HEK293T (cell line): ENCODE measurements at places on chromosomes 6 and 20.

GRCh38 chr6:6803180-6803977, 214.9 kb downstream of the LY86 start:
- DNase-seq, result no peak

GRCh38 chr20:19769507-19769906, 11.4 kb downstream of the RIN2 start:
- no peak for DNase-seq

DNA sequence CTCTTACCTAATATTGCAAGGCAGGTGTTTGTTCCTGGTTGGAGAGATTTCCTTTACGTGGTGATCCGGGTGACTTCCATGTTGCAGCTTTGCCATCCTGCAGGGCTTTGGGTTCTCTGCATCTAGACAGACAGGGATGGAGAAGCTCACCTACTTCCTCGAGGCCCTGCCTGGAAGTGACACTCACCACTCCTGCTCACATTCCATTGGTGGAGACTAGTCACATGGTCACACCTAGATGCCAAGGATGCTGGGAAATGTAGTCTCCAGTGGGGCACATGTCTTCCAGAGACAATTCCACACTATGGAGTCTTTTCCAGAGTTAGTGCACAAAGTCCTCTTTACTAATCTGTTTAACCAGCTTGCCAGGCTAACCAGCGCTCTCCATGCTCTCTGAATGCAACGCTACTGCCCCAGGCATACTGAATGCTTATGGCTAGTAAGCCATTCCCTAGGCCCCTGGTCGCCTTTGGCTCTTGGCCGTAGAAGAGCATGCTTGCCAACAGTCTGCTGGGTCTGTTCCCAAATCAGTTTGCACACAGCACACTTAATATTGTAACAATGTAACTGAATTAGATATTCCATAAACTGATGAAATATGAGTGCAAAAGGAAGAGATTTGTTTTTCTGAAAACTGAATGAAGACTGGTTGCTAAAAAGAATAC, 6.7 kb upstream of the KCNK15 start:
- DNase-seq, result peak; percentile 89

GRCh38 chr6:142698751-142699150, 246.2 kb downstream of the HIVEP2 start:
- peak; percentile 44 for DNase-seq

GRCh38 chr6:108251252-108251651, 9.6 kb downstream of the SNX3 start:
- DNase-seq, result no peak

- DNase-seq, result peak; percentile 87
Measured at GRCh38 chr20:675453-676314, at the start of gene SCRT2. Gene SCRT2, minus strand, starts transcription at chr20:675802. Its CDS starts 201 bp downstream, at chr20:675601.

GRCh38 chr6:145836170-145836569, 21.6 kb upstream of the FBXO30 start:
- DNase-seq, result no peak

DNA sequence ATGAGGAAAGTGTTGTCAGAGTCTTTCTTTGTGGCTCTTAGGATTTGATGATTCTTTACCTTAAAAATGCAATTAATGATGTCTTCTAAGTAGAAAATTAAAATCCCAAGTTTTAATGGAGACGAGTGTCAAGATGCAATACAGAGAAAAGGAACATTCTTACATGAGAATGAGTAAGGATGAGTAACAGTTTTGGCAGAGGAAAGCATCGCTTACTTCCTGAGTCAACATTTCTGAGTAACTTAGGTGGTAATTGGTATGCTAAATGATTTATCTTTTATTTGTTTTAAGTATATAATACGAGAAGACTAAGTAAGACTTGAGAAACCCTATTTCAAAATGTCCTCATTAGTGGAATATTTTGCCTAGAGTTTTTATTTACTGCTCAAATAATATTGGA, 101.3 kb downstream of the RTN4IP1 start:
- DNase-seq, result no peak

DNA sequence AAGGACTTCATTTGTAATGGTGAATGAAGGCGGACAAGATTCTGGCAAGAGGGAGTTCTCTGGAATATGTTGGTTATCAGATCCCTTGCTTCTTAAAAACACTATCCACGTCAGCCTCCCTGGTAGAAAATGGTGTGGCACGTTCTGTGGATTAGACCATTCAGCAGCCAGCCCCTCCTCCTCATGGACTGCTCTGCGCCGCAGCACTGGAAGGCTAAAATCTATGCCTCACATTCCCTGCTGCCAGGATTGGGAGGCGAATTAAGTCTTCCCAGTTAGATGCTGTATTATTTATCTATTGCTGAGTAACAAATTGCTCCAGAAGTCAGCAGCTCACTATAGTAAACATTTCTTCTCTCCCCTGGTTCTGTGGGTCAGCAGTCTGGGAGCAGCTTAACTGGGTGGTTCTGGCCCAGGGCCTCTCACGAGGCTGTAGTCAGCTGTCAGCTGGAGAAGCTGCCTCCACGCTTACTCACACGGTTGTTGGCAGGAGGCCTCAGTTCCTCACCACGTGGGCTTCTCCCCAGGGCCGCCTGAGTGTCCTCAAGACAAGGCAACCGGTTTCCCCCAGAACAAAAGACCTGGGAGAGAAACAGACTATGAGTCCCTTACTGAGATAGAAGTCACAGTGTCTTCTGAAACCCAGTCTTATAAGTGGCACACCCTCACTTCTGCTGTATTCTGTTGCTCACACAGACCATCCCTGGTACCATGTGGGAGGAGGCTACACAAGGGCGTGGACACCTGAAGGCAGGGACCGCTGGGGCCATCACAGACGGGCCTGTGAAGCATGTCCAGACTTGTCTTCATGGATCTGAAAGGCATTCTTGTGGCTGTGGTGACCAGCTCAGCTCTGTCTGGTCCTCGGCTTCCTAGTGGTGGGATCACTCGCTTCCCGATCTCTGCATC, 101.0 kb downstream of the NRN1 start:
- no peak for DNase-seq

DNA sequence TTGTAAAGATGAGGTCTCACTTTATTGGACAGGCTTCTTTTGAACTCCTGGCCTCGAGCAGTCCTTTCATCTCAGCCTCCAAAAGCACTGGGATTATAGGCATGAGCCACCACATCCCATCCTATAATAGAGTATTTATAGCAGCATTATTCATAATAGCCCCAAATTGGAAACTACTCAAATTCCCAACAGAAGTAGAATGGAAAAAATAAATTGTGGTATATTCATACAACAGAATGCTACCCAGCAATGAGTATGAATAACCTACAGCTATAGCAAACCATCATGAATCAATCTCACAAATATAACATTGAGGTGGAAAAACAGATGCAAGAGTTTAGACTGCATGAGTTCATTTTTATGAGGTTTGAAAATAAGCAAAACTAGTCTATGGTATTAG, 84.8 kb upstream of the BTBD3 start:
- no peak for DNase-seq

- DNase-seq, result no peak
Measured at GRCh38 chr6:135270676-135271536, 89.8 kb downstream of the MYB start.

- DNase-seq, result peak; percentile 33
Measured at GRCh38 chr20:63782051-63782471, 42.5 kb downstream of the SLC2A4RG start.

- no peak for DNase-seq
Measured at GRCh38 chr6:22017766-22018165, 279.1 kb downstream of the PRL start.

DNA sequence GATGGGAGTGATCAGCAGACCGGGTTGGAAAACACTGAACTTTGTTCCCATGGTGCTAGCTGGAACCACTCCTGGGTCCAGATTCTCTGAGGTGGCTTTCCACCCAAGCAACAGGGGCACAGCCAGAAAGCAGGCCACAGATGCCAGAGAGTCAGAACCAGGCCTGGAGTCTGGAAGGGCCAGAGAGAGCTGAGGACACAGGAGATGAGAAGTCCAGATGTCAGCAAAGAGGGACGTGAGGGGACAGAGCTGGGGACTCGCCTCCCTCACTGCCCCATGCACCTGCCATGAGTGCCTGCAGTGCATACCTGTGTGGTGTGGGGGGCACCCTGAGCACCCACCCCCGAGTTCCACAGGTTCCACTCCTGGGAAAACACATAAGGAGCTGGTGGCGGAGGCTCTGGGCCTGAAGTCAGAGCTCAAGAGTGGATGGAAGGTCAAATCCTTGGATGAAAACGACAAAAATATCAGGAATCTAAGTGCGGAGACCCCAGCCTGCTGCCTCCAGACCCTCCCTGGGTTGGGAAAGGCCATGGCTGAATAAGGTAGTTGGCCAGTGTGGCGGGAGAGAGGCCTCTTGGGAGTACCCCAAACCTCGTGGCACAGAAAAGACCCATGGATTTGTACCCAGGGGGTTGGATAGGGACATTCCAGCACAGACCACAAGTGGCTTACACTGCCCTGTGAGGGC, 224.2 kb downstream of the SYNDIG1 start:
- no peak for DNase-seq

DNA sequence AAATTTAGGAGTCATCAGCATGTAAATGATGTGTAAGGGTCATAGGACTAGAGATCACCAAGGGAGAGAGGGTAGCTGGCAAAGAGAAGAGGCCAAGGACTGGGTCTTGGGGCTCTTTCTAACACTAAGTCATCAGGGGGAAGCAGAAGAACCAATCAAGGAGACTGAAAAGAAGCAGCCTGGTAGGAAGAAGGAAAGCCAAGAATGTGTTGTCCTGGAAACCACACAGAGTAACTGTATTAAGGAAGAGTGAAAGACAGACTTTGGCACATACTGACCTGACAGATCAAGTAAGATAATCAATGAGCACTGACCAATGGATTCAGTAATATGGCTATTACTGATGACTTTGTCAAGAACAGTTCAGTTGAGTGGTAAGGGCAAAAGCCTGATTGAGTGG, 42.3 kb upstream of the LAMA4 start:
- no peak for DNase-seq

- no peak for DNase-seq
Measured at GRCh38 chr6:145544041-145544440, 191.3 kb downstream of the EPM2A start.

DNA sequence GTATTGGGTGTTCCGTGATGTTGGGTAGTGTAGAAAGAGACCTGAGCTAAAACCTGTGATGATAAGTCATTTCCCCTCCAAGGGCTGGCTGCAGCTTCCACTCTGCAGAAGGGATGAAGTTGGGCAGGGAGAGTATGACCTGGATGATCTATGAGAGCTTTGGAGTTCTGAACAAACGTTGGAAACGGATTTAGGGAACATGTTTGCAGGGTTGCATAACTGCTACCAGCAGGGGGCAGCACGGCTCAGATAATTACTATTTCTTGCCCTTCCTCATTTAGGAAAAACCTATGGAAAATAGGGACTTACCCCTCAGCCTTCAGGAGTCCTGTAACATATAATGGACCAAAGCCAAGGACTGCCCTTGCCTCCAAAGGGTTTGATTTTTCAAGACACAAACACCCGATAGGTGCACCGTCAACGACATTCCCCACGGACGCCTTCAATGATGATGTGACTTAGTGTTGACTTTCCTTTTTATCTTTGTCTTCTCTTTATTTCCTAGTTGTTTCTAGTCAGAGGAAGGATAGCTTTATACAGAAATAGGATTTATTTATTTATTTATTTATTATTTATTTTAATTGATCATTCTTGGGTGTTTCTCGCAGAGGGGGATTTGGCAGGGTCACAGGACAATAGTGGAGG, 164.9 kb upstream of the SASH1 start:
- peak; percentile 59 for DNase-seq

DNA sequence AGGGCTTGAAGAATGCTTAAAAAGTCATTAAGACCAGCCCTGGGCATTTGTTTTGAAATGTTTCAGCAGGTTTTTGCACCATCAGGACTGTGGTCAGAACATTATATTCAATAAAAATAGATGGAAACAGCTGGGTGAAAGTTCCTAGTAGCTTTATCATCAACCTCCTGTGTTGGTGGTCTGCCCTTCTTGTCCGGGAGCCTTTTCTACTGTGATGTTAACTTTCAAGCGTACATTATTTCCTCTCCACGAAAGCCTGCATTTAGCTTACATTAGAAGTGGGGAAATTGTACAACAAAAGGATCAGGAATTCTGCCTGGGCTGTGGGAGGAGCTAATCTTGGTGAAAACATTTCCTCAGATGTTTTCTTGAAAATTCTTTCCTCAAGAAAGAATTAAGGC, 71.1 kb downstream of the LAMA4 start:
- DNase-seq, result no peak

GRCh38 chr20:13756551-13756950, 28.2 kb downstream of the ESF1 start:
- DNase-seq, result no peak

DNA sequence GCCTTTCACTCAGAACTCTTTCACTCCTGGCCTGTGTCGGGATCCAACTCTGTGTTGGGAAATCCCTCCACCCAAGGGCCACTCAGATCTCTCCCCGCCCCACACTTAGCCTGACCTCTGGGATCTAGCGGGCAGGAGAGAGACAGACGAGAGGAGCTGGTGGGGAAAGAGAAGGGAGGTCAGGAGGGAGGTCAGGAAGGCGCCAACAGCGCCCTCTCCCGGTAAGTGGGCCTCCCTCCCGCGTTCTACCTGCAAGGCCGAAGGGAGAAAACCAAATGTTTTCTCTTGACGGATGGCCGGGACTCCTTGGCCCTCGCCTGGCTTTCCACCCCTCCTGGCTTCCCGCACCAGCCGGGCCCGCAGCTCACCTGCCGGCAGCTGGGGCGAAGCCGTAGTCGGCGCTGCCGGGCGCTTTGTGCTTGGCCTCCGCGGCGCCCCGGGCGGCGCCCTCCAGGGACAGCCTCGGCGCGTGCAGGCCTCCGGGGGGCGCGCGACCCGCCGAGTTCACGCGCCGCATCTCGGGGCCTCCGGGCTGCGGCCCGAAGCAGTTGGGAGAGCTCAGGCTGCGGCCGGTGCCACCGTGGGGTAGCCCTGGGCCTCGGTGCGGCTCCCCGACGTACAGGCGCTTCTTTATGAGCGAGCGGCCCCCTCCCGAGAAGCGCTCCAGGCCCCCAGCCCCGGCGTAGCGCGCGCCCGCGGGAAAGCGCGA, 38.2 kb downstream of the C6orf132 start:
- peak; percentile 46 for DNase-seq

GRCh38 chr20:37316116-37316774, 26.8 kb downstream of the MANBAL start:
- DNase-seq, result no peak

- no peak for DNase-seq
Measured at GRCh38 chr20:50725724-50726005, 5.7 kb upstream of the PARD6B start.

DNA sequence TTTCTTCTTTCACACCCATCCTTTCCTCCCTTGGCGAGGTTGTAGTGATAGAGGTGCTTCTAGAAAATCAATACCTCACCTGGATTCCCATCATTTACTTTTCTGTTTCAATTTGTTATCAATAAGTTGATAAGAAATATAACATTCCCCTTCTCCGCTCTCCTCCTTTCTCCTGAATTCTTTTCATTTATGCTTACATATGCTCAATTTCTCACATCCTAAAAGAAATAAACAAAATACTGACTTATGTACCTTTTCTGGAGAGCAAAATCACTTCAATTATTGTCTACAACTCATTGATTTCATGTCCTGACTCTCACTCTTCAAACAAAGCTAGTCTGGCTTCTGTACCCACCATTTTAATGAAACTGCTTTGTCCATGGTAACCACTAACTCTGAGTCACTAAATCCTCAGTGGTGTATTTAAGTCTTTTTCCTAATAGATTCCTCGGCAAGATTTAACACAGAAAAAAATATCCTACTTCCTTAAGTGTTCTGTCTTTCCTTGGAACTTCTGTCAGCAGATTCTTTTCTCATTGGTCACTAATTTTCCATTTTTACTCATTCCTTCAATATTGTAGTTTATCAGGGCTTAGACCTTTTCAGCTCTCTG, 289.6 kb downstream of the RFPL4B start:
- DNase-seq, result no peak

GRCh38 chr6:137112067-137112355, 61.4 kb downstream of the IL22RA2 start:
- no peak for DNase-seq

- no peak for DNase-seq
Measured at GRCh38 chr20:58659841-58660240, 8.8 kb downstream of the STX16 start.
